Tibial nerve (tissue), 4 donors: ENCODE measurements at places on chromosomes 16 and 17.
A peak's percentile ranks its signal among the peaks of the same experiment; 100 is the strongest.

DNA sequence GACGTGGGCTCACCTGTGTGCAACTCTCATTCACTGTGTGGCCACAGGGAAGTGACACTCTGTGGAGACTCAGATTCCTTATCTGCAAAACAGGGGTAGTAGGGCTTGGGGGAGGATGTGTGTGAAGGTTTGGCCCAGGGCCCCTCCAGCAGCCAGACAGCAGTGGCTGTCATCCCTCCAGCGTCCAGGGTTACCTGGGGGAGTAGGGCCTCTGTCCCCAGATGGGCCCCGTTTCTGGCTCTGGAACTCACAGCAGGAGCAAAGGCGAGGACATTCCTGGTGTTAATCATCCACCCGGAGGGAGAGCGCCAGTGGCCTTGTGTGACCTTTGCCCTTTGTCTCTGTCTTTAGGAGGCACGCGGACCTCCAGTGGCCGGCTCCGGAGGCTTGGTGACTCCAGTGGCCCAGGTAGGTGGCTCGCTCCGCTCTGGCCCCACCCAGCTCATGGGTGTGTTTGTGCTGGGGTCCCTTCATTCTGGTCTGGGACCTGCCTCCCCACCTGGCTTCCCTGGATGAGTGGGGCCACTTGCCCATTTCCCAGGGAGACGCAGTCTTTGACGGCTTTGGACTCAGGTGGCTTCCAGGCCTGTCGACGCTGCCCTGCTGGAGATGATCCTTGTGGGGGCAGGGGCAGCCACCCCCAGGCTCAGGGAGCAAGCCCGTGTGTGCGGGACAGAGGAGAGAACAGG is 166.2 kb downstream of the SEC14L1 start:
- DNase-seq, result no peak

- no peak for DNase-seq
Measured at GRCh38 chr17:903691-904481, 75.7 kb downstream of the NXN start.

DNA sequence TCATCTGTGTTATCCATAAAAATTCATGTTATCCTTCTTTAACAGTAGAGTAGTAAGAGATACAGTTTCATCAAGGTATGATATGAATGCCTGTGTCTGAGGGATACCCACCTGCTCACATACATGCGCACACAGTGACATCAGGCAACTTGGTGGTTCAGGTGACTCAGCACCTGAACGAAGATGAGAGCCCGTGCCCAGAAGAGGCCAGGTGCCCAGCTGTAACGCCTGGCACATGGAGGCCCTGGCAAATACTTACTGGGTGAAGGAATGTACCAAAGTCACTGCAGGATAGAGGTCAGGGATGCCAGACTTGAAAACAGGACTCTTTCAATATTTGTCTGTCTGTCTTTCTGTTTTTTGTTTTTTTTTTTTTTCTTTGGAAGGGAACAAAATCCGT is 72.6 kb upstream of the LGALS9 start:
- no peak for DNase-seq

DNA sequence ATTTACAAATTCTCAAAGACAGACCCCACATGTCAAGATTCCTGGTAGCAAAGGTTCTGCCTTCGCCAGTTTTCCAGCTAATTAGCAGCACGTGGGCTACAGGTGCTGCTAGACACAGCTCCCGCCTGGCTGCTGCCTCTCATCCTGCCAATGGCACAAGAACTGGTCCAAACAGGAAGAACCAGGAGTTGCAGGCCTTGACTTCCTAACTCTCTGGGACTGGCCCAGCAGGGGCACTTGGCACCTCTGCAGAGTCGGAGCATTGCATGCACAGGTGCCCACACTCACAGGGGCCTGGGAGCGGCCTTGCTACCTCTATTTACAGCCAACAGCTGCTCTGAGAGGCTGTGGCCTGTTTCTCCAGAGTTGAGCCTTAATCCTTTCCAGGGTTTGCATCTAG is 39.6 kb downstream of the TK2 start:
- no peak for DNase-seq

- no peak for DNase-seq
Measured at GRCh38 chr17:42118545-42118944, 2.6 kb downstream of the KAT2A start.

- no peak for DNase-seq
Measured at GRCh38 chr17:40151414-40151963, 11.2 kb downstream of the CASC3 start.

DNA sequence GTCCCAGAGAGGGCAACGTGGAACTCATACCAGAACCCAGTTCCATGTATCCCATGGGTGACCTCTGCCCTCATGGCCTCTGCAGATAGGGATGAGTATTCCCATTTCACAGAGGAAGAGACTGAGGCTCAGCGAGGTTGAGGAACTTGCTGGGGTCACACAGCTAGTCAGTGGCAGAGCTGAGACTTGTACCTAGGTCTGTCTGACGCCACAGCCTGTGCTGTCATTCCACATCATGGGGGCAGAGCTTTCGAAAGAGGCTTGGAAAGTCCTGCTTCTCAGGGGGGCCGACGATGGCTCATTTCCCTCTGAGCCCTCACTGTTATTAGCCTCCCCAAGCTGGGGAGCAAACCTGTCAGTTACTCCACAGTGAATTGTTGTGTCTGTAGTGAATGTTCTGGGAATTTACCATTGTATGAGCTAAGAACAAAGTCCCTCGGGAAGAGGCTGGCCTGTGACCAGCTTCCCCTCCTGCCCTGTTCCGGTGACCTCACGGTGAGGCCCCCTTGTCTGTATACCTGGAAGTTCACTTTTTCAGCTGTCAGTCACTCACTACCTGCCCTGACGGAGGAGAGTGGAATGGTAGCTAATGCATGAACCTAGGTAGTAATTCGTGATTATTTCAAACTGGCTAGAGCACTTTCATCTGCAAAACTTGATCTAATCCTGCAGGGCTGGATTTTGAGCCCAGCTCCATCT is 8.9 kb downstream of the METTL22 start:
- no peak for DNase-seq

- DNase-seq, result no peak
Measured at GRCh38 chr17:71329310-71330098, 791.3 kb upstream of the SOX9 start.

- no peak for DNase-seq
Measured at GRCh38 chr16:35255816-35256215, 1796.4 kb downstream of the TP53TG3F start.

- no peak for DNase-seq
Measured at GRCh38 chr17:49528966-49529365, 33.9 kb downstream of the NGFR start.

- no peak for DNase-seq
Measured at GRCh38 chr16:69893106-69893505, 58.0 kb upstream of the CLEC18A start.

DNA sequence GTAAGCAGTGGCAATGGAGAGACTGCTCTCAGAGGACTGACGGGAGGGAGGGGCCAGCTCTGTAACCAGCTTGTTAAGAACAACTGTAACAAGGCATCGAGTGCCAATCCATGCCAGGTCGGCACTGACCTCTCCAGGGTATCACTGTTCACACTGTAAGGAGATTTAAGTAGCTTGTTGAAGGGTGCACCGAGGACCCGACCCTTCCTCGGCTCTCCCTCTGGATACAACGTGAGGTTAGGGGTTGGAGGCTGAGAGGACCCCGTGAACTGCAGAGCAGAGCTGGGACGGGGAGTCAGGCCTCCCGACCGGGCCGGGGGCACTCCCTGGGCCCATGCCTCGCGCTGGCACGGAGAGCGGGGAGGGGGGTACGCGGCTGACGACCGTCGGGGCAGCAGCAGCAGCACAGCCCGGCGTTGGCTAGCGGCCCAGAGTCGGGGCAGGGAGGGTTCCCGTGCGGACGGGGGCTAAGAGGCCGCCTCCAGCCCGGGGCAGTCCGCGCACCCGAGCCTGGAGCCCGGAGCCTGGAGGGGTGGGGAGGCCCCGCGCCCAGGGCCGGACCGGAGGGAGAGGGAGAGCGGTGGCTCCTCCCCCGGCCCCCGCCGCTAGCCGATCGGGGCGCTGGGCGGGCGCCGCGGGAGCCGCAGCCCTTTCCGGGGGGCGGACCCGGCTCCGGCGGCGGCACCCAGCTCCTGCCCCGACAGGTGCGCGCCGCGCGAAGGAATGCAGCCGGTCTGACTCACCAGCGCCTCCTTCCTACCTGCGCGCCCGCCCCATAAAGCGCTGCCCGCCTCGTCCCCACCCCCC is at the start of gene ITGB4:
Gene ITGB4, plus strand, starts transcription at position 804 of the 807 bp plus-strand sequence. CDS start 3,245 bp downstream, outside the sequence.
- peak; percentile 50 for DNase-seq

GRCh38 chr17:10219193-10219592 is 20.8 kb upstream of the GAS7 start:
- no peak for DNase-seq

GRCh38 chr17:45819632-45820031 is 25.0 kb upstream of the SPPL2C start:
- DNase-seq, result no peak

DNA sequence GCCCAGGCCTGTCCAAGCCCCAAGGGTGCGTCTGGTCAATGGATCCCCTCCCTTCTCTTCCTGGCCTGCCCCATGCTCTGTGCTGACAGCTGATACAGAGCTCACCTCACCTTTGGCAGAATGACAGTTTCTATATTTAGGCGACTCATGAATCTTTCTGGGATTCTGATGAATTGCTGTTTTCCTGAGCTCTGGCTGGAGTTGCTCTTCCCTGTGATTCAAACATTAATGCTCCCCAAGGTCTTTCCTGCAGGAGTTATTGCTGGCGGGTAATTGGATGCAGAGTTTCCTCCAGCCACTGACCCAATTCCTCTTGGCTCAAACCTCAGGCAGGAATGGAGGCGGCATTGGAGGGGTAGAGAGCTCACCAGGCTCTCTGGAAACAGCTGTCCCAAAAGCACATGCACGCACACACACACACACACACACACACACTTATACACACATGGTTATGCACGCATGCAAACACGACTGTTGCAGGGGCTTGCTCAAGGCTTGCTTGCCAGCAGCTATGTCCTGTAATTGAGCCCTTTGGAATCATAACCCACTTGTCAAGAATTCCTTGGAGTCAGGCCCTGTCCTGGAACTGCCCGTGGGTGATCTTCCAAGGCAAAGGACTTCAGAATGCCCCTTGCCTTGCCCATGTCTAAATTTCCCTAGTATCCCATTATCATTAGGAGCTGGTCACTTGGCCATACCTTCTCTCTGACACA is 128.8 kb downstream of the ASIC2 start:
- no peak for DNase-seq

GRCh38 chr16:3534126-3534525 is 33.3 kb downstream of the CLUAP1 start:
- DNase-seq, result no peak

DNA sequence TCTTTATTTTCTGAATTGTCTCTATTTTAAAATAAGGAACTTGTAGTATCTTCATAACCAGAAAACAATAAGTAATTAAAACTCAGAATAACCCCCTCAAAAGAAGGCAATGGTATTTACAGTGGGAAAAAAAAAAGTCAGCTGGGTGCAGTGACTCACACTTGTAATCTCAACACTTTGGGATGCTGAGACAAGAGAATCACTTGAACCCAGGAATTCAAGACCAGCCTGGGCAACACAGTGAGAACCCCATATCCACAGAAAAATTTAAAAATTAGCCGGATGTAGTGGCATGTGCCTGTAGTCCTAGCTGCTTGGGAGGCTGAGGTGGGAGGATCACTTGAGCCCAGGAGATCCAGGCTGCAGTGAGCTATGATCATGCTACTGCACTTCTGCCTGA is 33.5 kb downstream of the ADAM11 start:
- DNase-seq, result no peak

DNA sequence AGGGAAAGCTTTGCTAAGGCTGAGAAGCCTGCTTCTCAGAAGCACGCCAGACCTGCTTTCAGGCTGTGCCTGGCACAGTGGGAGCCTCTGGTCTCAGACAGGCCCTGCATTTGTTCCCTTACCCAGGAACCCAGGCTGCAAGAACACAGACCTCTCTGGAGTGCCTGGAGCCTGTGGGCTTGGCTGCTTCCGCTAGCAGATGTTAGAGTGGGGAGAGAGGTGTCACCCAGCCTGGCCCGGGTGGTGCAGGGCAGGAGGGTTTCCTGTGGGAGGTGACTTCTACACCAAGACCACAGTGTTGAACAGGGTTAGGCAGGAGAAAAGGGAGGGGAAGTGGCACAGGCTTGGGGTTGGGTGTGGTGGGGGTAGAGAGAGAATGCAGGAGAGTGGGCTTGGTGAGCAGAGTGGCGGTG is 35.8 kb upstream of the ADGRG1 start:
- DNase-seq, result no peak

DNA sequence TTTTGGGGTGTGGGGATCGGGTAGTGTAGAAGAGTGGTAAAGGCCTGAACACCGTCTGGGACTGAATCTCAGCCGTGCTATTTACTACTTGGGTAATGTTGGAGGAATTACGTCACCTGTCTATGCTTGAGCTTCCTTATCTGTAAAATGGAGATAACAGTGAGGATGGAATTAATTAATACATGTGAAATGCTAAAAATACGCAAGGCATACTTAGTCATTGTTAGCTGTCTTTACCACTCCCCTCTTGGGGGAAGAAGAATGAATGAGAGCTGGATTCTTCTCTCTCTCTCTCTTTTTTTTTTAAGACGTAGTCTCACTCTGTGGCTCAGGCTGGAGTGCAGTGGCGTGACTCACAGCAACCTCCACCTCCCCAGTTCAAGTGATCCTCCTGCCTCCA is 41.1 kb upstream of the TANGO6 start:
- DNase-seq, result no peak

GRCh38 chr16:27685807-27686206 is 135.9 kb downstream of the KATNIP start:
- no peak for DNase-seq

GRCh38 chr17:9179602-9180001 is 158.3 kb downstream of the NTN1 start:
- no peak for DNase-seq

DNA sequence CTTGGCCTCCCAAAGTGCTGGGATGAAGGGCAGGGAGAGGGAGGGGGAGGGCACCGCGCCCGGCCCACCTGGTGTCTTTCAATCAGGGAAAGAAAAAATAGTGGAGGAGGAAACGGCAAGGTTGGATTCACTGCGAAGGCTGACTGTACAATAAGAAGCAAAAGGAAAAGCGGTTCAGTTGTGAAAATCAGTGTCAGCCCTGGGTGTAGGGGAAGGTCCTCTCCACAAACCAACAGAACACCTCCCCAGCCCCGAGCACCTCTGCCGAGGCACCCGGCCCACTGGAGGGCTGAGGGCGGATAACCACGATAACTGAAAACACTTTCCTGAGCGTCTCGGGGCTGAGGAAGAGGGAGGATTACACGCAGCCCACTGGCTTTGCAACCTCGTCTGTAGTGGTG is 1.4 kb upstream of the SPG7 start:
- no peak for DNase-seq

- DNase-seq, result no peak
Measured at GRCh38 chr17:83069931-83070742, 9.3 kb upstream of the METRNL start.
